ENCODE measurements at places on chromosomes 2 and 18. TPM values are rescaled to one million over a fixed set of nuclear protein-coding genes. Genes with fewer than 3 reads are reported as not detected.

DNA sequence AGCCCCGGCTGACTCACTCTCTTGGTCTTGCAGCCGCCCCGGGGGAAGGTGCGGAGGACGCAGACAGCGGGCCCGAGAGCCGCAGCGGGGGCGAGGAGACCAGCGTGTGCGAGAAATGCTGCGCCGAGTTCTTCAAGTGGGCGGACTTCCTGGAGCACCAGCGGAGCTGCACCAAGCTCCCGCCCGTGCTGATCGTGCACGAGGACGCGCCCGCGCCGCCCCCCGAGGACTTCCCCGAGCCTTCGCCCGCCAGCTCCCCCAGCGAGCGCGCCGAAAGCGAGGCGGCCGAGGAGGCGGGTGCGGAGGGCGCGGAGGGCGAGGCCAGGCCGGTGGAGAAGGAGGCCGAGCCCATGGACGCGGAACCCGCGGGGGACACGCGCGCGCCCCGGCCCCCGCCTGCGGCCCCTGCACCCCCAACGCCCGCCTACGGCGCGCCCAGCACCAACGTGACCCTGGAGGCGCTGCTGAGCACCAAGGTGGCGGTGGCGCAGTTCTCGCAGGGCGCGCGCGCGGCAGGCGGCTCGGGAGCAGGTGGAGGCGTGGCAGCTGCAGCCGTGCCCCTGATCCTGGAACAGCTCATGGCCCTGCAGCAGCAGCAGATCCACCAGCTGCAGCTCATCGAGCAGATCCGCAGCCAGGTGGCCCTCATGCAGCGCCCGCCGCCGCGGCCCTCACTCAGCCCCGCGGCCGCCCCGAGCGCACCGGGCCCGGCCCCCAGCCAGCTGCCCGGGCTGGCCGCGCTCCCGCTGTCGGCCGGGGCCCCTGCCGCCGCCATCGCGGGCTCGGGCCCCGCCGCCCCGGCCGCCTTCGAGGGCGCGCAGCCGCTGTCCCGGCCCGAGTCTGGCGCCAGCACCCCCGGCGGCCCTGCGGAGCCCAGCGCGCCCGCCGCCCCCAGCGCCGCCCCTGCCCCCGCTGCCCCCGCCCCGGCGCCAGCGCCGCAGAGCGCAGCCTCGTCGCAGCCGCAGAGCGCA is 12.7 kb downstream of the SALL3 start:
- no peaks in the 10 kb centered on the region for H3K4me1 ChIP-seq
- no peaks in the 10 kb centered on the region for H3K36me3 ChIP-seq
- H3K4me3 ChIP-seq: no peak overlapping the region
- H3K27me3 ChIP-seq: no peaks in the 10 kb centered on the region
- no peak overlapping the region for H3K27ac ChIP-seq

Gene EFEMP1
- 129 TPM for total RNA-seq

DNA sequence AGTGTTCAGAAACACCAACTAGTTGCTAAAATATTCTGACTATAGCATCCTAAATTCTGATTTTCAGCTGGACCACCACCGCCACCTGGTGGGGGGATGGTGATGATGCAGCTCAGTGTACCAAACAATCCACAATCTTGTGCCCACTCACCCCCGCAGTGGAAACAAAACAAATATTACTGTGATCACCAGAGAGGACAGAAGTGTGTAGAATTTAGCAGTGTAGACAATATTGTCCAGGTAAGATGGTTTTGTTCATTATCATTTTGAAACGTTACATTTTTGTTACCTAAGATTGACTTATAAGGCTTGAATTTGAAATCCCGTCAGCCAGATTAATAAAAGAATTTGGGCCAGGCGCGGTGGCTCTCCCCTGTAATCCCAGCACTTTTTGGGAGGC is 31.7 kb upstream of the UBXN4 start:
- no peaks in the 10 kb centered on the region for H3K27me3 ChIP-seq
- no peaks in the 10 kb centered on the region for H3K4me1 ChIP-seq
- H3K4me3 ChIP-seq: no peak overlapping the region
- DNase-seq: peak; percentile 73
- H3K36me3 ChIP-seq: no peaks in the 10 kb centered on the region

Gene TAF1B
- total RNA-seq: 12.9 TPM

DNA sequence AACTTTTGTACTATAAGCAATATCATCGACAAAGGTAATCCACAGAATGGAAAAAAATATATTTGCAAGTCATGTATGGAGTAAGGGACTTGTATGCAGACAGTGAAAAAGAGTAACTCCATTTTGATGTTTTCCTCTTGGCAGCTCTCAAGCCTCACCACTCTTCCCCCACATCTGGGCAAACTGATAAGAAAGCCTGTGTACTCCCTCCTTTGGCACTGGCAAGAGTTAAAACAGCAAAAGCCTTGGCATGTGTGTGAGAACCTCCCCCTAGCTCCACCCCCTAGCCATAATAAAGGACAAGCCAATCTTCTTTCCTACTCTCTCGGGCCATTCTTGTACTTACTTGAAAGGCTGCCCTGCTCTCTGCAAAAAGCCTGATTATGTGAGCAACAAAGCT is 335.2 kb downstream of the LRATD1 start:
- H3K27ac ChIP-seq: no peak overlapping the region
- H3K4me1 ChIP-seq: peaks cover 10% of the 10 kb centered on the region
- DNase-seq: peak; percentile 19
- H3K27me3 ChIP-seq: no peaks in the 10 kb centered on the region

DNA sequence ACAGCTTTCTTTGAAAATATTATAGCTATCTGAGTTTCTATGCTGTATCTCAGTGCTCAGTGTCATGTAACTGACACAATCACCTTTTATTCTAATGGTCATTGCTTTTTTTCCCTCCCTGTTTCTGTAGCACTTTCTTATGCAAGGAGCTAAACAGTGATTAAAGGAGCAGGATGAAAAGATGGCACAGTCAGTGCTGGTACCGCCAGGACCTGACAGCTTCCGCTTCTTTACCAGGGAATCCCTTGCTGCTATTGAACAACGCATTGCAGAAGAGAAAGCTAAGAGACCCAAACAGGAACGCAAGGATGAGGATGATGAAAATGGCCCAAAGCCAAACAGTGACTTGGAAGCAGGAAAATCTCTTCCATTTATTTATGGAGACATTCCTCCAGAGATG is 56.4 kb downstream of the SCN2A start:
- H3K36me3 ChIP-seq: no peaks in the 10 kb centered on the region
- H3K27me3 ChIP-seq: no peaks in the 10 kb centered on the region
- no peak overlapping the region for H3K4me3 ChIP-seq

DNA sequence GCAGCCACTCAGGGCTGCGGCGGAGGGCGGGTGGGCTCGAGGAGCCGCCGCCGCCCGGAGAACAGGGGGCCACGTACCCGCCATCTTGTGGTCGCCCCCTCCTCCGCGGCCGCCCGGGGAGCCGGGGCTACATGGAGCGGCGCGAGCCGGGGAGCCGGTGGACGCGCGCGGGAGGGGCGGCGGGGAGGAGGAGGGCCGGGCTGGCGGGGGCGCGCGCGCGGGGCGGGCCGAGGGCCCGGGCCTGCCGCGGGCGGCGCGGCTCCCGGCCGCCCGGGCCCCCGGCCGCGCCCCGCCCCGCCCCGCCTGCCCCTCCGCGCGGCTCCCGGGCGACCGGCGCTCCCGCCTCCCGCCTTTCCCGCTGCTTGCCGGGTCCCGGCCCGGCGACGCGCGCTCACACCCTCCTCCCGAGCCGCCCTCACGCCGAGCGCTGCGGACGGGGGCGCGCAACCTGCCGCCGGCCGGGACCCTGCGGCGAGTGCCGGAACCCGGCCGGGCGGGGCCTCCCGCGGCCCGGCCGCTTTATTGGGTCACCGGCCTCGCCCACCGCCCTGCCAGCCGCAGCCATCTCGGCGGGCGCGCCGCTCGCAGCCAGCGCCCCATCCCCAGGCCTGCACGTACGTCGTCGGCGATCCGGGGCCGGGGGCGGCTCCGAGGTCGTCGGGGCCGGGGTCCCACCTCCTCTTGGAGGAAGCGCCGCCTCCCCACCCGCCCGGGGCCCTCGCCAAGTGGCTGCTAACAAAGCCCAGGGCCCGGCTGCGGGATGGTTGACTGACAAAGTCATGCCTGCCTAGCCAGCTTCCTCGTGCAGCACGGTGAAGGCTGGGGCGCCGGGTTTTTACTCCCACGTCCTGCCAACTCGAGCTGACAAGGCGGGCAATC is at the start of gene PPP4R1:
Gene PPP4R1, minus strand, starts transcription at position 159 of the 879 bp plus-strand sequence. Its CDS starts 75 bp downstream, at position 84.
- H3K4me1 ChIP-seq: peaks cover 23% of the 10 kb centered on the region
- no peaks in the 10 kb centered on the region for H3K36me3 ChIP-seq

DNA sequence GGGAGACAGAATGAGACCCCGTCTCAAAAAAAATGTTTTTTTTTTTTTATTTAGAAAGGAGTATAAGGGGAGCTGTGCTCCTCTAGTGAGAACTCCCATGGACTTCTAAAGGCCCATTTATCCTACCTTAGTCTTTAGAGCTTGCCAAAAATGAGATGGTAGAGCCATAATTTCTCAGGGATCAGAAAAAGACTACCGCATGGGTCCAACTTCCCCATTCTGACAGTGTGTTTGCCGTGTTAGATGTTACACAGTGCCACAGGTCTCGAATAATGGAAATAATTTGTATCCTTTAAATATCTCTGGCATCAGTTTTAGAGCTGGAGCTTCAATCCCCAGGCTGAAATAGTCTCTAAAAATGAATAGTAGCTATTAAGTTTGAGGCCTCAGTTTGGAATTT is 6.0 kb upstream of the SLC39A10 start:
- no peak for DNase-seq
- H3K4me1 ChIP-seq: no peaks in the 10 kb centered on the region
- H3K36me3 ChIP-seq: no peaks in the 10 kb centered on the region
- no peak overlapping the region for H3K27ac ChIP-seq
- H3K4me3 ChIP-seq: no peak overlapping the region

DNA sequence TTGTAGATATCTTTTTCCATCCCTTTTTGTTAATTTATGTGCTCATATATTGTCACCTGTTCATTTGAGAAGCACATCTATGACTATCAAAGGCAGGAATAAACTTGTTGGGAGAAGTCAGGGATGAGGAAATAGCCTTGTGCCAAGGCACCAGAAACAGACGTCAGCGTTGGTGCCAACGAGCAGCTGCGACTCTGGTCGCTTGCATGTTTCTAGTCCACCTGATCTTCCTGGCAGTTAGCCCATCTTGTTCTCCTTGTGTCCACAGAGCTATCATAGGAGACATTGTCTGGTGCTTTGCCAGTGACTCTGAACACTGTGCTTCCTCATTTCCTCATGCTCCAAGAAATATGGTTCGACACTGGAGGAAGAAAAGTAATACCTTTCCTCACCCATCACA is 374.4 kb downstream of the PTPRM start:
- DNase-seq: peak; percentile 98
- no peak overlapping the region for H3K4me3 ChIP-seq
- H3K36me3 ChIP-seq: no peaks in the 10 kb centered on the region
- peak overlapping the region; percentile 16 for H3K27ac ChIP-seq

Gene FAM110C
- total RNA-seq: 20.4 TPM

Gene ZSCAN30
- total RNA-seq: 9.9 TPM

Gene KCNE4
- total RNA-seq: 4.6 TPM

DNA sequence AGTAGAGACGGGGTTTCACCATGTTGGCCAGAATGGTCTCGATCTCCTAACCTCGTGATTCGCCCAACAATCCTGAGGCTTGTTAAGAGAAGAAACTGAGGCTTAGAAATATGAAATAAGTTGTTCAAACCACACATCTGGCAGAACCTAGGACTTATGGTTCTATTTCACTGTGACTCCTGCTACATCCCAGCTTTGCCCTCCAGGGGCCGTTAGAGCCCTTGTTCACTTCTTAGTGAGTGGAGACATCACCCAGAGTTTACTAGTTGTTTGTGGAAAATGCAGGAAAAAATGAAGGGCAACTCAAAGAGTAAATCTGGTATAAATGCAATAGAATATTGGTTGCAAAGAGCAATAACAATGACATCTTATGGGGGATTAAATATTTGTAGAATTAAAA is 43.9 kb downstream of the MARCHF4 start:
- no peak overlapping the region for H3K4me3 ChIP-seq
- no peaks in the 10 kb centered on the region for H3K27me3 ChIP-seq
- H3K36me3 ChIP-seq: no peaks in the 10 kb centered on the region
- no peak for DNase-seq
- no peak overlapping the region for H3K27ac ChIP-seq
- H3K4me1 ChIP-seq: no peaks in the 10 kb centered on the region

DNA sequence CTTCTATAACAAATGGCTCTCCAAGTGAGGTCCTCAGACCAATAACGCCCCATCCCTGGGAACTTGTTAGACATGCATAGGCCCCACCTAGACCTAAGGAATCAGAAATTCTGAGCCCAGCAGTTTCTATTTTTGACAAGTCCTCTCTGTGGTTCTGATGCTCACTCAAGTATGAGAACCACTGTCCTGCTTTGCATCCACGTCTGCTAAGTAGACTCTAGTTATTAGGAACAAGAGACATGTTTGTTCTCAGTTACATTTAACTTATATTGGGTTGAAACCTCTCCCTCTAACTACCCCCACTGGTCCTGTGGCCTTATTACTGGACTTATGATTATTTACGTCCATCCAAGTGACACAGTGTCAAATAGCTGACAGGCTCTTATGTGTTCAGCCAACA is 70.3 kb downstream of the TMEM17 start:
- DNase-seq: no peak
- no peak overlapping the region for H3K4me3 ChIP-seq
- no peak overlapping the region for H3K27ac ChIP-seq
- H3K4me1 ChIP-seq: no peaks in the 10 kb centered on the region

GRCh38 chr18:2847317-2848246 is 776 bp downstream of the EMILIN2 start:
- no peak overlapping the region for H3K4me3 ChIP-seq
- DNase-seq: no peak
- H3K27ac ChIP-seq: no peak overlapping the region
- no peaks in the 10 kb centered on the region for H3K36me3 ChIP-seq

GRCh38 chr2:61016392-61017002 is 1.0 kb upstream of the PEX13 start:
- H3K36me3 ChIP-seq: no peaks in the 10 kb centered on the region
- peaks cover 56% of the 10 kb centered on the region for H3K4me1 ChIP-seq
- peak overlapping the region; percentile 79 for H3K4me3 ChIP-seq
- no peaks in the 10 kb centered on the region for H3K27me3 ChIP-seq
- peak overlapping the region; percentile 94 for H3K27ac ChIP-seq

- H3K4me3 ChIP-seq: no peak overlapping the region
- no peaks in the 10 kb centered on the region for H3K27me3 ChIP-seq
- no peak overlapping the region for H3K27ac ChIP-seq
Measured at GRCh38 chr2:172423160-172423559, 4.2 kb upstream of the ITGA6 start.

Gene ARHGEF33
- total RNA-seq: 0.33 TPM

Measured in body of pancreas (tissue), 4 donors.